ENCODE measurements at places on chromosomes 12 and 14.

DNA sequence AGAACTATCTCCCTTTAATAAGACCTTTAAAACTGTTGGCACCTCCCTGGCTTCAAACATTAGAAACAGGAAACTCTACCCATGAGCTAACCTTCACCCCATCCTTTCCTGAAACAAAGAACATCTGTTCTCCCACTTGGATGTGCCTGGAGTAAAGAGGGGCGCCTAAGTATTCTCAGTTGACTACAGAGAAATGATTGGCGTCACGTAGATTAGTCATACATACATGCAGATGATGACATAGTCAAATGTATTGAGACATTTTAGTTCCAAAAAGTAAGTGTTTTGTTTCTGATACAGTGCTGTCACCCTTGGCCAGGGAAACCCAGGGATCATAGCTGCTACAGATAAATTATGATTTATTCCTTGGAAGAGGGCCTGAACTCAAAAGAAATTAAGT, 260.0 kb upstream of the PLEKHG7 start:
- DNase-seq = no peak

- DNase-seq = peak; percentile 35
Observed at GRCh38 chr14:102777711-102778337, 575 bp downstream of the TRAF3 start.

- no peak for DNase-seq
Observed at GRCh38 chr12:99343960-99344359, 303.6 kb upstream of the GARIN6 start.

GRCh38 chr12:69348162-69348938, at the start of gene LYZ:
Gene LYZ, plus strand, starts transcription at chr12:69348381. Its CDS starts 28 bp downstream, at chr12:69348409.
- no peak for DNase-seq

- no peak for DNase-seq
Observed at GRCh38 chr14:36997843-36998242, 174.6 kb downstream of the SLC25A21 start.

- DNase-seq = no peak
Observed at GRCh38 chr12:91021076-91021475, 16.3 kb upstream of the EPYC start.

DNA sequence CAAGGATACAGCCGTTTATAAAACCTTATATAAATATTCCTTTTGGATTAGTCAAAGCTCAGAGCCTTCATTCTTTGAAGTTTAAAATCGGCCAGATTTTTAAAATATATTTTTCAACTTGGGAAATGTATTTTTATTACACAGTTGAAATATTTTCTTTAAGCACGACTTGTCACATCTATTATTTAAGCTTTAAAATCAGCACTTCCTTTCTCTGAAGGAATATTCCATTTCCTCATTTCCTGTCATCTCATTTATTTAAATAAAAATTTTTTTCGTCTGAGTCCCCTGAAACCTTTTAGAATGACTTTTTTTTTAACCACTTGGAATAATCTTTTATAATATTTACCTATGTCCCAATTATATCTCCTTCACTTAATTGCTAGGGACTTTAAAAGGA, 107.5 kb upstream of the PDE3A start:
- DNase-seq = no peak

Data from stimulated activated CD4-positive, alpha-beta T cell treated with anti-CD3 and anti-CD28 coated beads, Interleukin-2, amount 100 ng/mL, for 24 hours (primary cell).